ENCODE measurements at places on chromosomes 4 and X. TPM values are rescaled to one million over a fixed set of nuclear protein-coding genes. Genes with fewer than 3 reads are reported as not detected.

GRCh38 chrX:17682259-17682658 is 55.0 kb upstream of the SCML1 start:
- no peak overlapping the region for H3K4me3 ChIP-seq
- H3K36me3 ChIP-seq = peaks cover 4% of the 10 kb centered on the region
- H3K27ac ChIP-seq = no peak overlapping the region
- peaks cover 20% of the 10 kb centered on the region for H3K4me1 ChIP-seq

DNA sequence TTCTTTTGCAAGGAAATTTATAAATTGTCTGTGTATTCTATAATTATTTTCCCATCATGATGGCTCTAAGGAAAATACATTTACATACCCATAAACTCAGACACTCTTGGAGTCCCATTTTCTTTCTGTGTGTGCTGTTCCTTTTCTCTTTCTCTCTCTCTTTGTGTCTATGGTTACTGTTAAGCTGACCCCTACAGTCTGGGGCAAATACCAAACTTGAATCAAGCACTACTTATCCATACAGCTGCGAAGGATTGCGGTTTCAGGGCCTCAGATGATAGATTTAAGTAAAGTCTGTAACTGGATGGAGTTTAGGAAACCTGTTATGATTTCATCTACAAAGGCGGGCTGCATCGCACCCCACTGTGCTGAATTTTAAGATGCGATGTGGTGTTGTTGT is 150.2 kb downstream of the SHROOM3 start:
- no peaks in the 10 kb centered on the region for H3K36me3 ChIP-seq
- H3K27me3 ChIP-seq = no peaks in the 10 kb centered on the region
- H3K4me1 ChIP-seq = peaks cover 62% of the 10 kb centered on the region
- H3K4me3 ChIP-seq = peak overlapping the region; percentile 88
- no peak for DNase-seq

GRCh38 chr4:3601992-3602391 is 69.8 kb upstream of the LRPAP1 start:
- H3K4me3 ChIP-seq = no peak overlapping the region
- H3K27ac ChIP-seq = no peak overlapping the region
- no peak for DNase-seq
- no peaks in the 10 kb centered on the region for H3K36me3 ChIP-seq

- no peaks in the 10 kb centered on the region for H3K27me3 ChIP-seq
- no peak for DNase-seq
- H3K36me3 ChIP-seq = no peaks in the 10 kb centered on the region
- H3K4me3 ChIP-seq = no peak overlapping the region
Measured at GRCh38 chrX:95382799-95383198, 1301.8 kb upstream of the DIAPH2 start.

DNA sequence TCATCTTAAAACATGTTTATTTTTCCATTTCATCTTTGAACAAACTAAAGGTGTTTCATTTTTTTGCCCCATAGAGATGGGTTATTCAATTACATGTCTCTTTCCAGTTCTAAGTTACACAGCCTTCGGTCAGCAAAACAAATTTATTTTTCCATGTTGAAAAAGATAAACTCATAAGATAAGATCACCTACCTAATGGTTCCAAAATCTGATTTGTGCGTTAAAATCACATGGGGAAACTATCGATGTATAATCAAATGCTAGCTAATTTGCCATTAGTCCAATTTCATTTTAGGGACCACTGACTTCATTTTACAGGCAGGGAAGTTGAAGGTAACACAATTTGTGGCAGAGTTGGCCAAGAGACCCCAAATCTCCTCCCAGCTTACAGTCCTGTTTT is 67.2 kb upstream of the ACSL1 start:
- no peak for DNase-seq
- H3K27ac ChIP-seq = no peak overlapping the region
- H3K36me3 ChIP-seq = no peaks in the 10 kb centered on the region

Gene SLC16A2
- total RNA-seq = 10.0 TPM

Gene ADH5
- total RNA-seq = 141 TPM

Data from type B pancreatic cell (in vitro differentiated cells).